ENCODE measurements at places on chromosomes 6 and 20.

- DNase-seq, result no peak
Measured at GRCh38 chr6:110462884-110463481, 13.4 kb downstream of the SLC22A16 start.

- no peak for DNase-seq
Measured at GRCh38 chr20:21513181-21513663, 642 bp downstream of the NKX2-2 start.

GRCh38 chr20:2799271-2799670 is 1.2 kb downstream of the CPXM1 start:
- DNase-seq, result no peak

GRCh38 chr20:48002517-48002970 is 217.3 kb upstream of the SULF2 start:
- DNase-seq, result no peak

Measured in right forelimb (tissue), 1 donor.